ENCODE measurements at places on chromosomes 3 and 15. TPM values are rescaled to one million over a fixed set of nuclear protein-coding genes. Genes with fewer than 3 reads are reported as not detected.

ITGB5 gene
- 108 TPM for total RNA-seq

GDPGP1 gene
- 0.67 TPM for total RNA-seq

NOX5 gene
- total RNA-seq = not detected

NR1I2 gene
- total RNA-seq = 0.22 TPM

PATL2 gene
- not detected for total RNA-seq

ACKR2 gene
- not detected for total RNA-seq

ARPP19 gene
- 204 TPM for total RNA-seq

SIAH2 gene
- total RNA-seq = 14.6 TPM

CELSR3 gene
- total RNA-seq = 22.3 TPM
